ENCODE measurements at places on chromosomes 1 and 21.

GRCh38 chr1:72845381-72845780 lies 563.0 kb upstream of the NEGR1 start:
- DNase-seq: peak; percentile 7

DNA sequence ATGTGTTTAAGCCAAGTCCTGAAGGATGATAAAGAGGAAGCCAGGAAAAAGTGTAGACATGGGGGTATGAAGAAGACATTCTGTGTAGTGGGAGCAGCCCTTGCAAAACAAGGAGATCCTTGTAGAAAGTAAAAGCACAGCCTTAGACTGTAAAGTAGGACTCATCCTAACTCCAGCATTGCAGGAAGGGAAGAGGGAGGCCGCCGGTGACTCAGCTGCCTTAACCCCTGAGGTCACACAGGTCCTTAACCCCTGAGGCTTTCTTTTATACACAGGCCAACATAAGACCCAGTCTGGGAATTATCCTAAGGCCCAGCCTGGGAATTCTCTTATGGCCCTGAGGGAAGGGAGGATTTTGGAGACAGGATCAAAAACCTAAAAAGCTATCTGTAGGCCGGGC lies 18.0 kb downstream of the PGM1 start:
- DNase-seq: no peak

GRCh38 chr1:209787551-209787950 lies 3.2 kb upstream of the C1orf74 start:
- no peak for DNase-seq

- DNase-seq: no peak
Measured at GRCh38 chr1:40067851-40068250, 27.3 kb downstream of the CAP1 start.

- DNase-seq: no peak
Measured at GRCh38 chr1:229406798-229407197, 27.1 kb downstream of the ACTA1 start.

GRCh38 chr1:87305151-87305550 lies 23.5 kb upstream of the LMO4 start:
- DNase-seq: peak; percentile 66

Data from hematopoietic multipotent progenitor cell treated with erythropoietin and hydrocortisone succinate and interleukin-3 and kit ligand, for 6 days (in vitro differentiated cells).